Stimulated activated CD4-positive, alpha-beta T cell treated with anti-CD3 and anti-CD28 coated beads, Interleukin-15, amount 100 ng/mL, for 48 hours (primary cell): ENCODE measurements at places on chromosomes 1 and 21.

DNA sequence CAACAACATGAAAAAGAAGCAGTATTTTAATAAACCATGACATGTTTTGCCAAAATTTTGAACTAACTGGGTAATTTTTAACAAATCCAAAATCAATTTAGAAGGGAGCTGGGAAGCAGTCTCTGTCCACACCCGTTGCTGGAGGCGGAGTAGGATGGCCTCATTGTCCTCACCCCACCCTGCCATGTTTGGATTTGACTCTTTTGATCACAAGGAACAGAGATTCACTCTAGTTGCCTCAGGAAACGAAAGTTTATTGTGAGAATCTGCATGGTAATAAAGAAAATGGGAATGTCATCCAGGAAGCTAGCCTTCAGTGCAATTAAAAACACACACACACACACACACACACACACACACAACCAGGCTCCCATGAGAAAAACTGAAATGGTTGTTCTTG lies 145.4 kb downstream of the SLC30A10 start:
- DNase-seq = no peak

GRCh38 chr1:43881415-43881814 lies 52.2 kb upstream of the ARTN start:
- DNase-seq = no peak

DNA sequence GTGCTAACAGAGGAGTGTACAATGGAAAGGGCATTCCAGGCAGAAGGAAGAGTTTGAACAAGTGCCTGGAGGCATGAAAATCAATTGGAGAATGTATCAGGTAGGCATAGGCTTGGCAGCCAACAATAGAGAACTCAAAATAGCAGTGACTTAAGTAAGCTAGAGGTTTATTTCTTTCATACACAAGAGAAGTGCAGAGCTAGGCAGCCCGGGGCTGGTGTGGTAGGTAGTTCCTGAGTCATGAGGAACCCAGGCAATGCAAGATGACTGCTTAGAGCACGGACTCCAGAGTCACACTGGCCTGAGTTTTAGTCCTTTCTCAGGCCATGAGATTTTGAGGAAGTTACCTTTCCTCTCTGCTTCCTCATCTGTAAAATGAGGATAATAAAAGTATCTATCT lies 74.8 kb upstream of the LRRN2 start:
- DNase-seq = no peak

DNA sequence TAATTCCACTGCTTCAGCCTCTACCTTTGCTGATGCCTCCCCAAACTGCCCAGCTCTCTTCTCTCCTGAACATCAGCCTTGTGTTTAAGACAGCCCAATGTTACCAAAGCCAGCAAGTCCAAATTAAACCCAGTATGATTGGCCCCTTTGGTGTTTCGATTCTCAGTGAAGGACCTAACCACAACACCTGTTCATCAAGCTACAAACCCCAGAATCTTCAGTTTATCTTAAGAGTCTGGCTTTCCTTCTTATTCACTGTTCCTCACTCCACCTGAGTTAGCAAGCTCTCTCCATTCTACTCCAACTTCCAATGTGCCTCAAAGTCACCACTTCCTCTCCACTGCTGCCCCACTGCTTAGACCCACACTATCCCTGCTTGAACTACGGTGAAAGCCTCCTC lies 25.5 kb upstream of the ITPKB start:
- DNase-seq = no peak

DNA sequence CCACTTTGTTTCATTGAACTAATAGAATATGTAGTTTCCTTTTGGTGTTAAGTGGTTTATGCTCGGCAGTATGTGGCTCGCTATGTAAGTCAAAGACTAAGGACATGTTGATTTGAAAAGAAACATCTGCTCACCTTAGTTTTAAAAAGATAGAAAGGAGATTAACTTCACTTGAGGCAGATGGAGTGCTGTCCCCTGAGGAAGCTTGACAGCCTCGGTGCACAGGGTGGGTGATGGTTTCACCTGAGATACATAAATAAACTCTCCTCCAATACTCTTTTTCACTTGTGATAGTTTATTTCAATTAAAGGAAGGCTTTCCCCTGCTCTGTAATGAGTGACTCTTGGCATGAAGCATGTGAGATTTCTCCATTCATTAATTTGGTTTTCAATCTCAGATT lies 70.8 kb upstream of the FMN2 start:
- no peak for DNase-seq

DNA sequence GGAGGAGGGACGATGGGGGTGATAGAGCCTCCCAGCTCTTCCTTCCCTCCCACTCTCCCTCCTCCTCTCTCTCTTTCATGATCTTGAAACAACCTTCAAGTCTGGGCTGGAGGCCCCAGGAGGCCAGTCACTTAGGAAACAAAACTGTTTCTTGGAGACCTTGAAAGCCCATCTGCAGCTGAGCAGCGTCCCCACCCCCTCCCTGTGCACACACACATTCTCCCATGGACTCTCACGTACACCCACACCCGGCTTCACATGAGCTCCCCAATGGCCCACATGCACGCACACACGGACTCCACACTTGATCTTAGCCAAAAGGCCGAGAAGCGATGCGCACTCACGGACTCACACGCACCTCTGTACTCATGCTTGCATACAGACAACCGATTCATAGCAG lies 3.2 kb upstream of the ATP1A2 start:
- DNase-seq = no peak

DNA sequence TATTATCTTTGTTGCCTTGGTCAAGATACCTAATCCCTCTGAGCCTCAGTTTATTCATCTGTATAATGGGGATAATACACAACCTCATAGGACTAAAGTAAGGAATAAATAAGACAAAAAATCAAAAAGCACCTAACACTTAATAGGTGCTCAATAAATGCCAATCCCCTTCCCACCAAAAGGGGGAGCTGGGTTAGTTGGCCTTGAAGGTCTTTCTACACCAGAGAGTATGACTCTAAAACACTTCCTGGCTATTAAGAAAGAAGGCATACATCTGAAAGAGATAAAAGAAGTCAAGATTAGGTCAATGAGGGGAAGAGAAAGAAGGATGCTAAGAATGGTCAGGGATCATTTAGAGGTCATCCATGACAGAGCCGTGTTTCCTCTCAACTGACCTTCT lies 11.1 kb downstream of the VSIG8 start:
- no peak for DNase-seq

DNA sequence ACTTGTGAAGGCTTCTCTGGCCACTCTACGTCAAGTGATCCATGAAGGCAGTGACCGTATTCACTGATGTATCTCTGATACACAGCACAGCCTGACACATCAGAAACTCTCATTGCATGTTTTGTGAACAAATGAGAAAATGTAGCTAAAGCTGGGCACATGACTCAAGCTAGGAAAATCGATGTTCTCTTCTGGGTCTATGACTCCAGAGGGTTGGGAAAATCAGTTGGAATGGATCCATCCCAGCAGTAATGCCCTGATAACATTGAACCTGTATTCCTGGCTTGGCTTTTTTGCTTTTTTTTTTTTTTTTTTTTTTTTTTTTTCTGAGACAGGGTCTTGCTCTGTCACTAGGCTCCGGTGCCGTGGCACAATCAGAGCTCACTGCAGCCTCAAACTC lies 395.7 kb downstream of the KCNH1 start:
- DNase-seq = no peak

DNA sequence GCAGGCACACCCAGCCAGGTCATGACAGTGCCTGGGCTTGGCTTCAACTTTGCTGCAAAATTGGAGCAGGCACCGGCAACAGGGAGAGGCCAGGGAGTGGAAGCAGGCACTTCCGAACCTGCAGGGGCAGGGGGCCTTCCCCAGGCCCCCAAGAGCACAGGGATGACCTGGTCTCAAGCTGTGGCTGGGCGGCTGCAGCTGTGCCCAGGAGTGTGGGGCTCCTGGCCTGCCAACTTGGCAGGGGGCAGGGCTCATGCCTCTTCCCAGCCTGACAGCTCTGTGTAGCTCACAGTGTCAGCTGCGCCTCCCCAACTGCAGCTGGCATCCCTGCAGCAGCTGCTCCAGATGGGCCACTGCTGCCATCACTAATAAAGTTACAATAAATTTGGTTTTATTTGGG lies 51.5 kb upstream of the SCYL3 start:
- no peak for DNase-seq

GRCh38 chr1:192588546-192588945 lies 13.0 kb downstream of the RGS1 start:
- DNase-seq = no peak

GRCh38 chr1:43246466-43247213 lies 23.1 kb upstream of the TMEM125 start:
- DNase-seq = no peak

- no peak for DNase-seq
Observed at GRCh38 chr1:100184536-100184935, 6.5 kb upstream of the LRRC39 start.

- no peak for DNase-seq
Observed at GRCh38 chr1:56097713-56098112, 481.6 kb downstream of the PLPP3 start.

DNA sequence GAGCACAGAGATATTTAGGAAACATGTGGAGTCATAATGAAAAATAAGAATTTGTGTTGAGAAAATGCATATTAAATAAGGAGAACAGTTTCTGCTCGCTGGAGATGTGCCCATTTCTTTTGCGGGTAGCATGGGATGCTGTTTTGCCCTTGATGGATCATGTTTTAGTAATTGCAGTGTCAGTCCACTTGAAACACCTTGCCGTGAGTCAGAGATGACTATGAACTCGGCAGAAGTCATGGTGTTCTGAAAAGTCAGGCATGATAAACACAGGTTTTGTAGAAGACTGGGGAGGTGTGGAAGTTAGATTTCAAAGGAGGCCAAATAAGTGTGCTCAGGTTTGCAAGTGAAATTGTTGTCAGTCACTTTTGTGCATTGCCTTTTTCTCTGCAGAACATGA lies 315.0 kb upstream of the LRRC7 start:
- DNase-seq = no peak
